ENCODE measurements at places on chromosomes 11 and 22.

- DNase-seq: no peak
Observed at GRCh38 chr11:126186708-126187529, 24.5 kb downstream of the RPUSD4 start.

- no peak for DNase-seq
Observed at GRCh38 chr11:68016161-68016903, 6.2 kb downstream of the ALDH3B1 start.

DNA sequence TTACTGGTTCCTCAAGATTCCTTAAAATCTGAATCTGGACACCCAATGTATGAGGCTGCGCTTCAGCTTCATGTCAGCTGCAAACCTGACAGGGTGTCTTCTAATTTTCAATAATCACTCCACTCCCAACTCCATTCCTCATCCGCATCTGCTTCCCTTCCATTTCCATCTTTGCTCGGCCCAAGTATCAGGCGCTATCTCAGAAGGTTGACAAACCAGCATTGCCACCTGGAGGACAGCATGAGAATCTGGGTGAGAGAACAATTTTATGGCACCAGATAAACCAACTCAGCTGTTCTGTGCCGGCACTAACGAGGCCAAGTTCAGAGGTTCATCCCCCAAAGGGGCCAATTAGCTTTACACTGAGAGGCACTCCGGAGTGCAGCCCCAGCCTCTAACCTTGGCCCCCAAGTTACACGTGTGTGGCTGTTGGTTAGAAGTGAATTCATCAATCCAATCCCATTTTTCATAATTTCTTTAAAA lies 79.1 kb upstream of the LMO2 start:
- DNase-seq: no peak

GRCh38 chr11:118194835-118195627 lies 18.6 kb upstream of the SCN2B start:
- DNase-seq: no peak

DNA sequence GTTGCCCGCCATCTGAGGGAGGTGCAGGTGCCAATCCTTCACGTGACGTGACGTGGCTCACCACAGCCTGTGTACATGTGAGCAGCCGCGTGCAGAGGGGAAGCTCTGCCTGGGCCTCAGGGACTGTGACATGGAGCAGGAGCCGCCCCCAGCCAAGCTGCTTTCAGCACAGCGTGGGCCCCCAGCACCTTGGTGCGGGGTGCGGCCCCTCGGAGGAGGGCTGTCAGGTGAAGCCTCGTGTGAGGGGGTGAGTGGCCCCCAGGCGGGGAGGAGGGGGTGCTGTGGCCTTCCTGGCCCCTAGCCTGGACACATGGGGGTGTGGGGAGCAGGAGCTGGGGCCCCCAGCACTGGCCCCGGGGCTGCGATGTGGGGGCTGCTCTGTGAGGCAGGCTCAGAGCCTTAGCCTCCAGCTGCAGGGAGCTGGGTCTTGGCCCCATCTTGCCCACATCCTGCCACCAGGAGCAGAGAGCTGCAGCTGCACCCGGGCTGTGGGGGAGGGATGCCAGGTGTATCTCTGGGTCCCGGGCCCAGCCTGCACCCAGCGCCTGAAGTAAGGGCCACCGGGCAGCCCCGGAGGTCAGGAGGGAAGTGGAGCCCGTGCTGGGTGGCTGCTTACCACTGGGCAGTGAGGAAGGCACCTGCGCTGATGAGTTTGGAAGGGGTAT lies at the start of gene ADORA2A:
TSS of gene ADORA2A (plus strand) at position 100 of the 665 bp plus-strand sequence. CDS start 5,806 bp downstream, outside the sequence.
- DNase-seq: peak; percentile 80

- no peak for DNase-seq
Observed at GRCh38 chr11:113974741-113975470, at the start of gene HTR3A. Gene HTR3A, plus strand, starts transcription at chr11:113975108. Its CDS starts 218 bp downstream, at chr11:113975326.

DNA sequence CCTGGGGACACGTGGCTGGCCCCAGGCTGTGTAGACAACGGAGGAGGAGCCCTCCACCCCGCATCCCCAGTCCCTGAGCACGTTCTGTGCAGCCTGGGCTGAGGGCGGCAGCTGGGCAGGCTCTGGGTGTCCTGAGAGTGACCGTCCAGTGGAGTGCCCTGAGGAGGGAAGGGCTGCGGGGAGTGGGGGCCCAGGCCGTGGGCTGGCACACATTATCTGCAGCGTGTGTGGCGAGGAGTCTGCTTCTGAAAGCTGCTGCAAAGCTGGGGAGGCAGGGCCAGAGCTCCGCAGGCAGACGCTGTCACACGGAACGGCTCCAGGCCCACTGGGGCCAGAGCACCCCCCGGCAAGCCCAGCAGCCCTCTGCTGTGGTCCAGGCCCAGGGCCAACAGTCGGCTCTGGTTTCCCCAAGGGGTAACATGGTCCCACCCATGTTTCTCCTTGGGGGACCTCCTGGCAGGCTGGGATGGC lies 835 bp upstream of the ANO9 start:
- DNase-seq: no peak

DNA sequence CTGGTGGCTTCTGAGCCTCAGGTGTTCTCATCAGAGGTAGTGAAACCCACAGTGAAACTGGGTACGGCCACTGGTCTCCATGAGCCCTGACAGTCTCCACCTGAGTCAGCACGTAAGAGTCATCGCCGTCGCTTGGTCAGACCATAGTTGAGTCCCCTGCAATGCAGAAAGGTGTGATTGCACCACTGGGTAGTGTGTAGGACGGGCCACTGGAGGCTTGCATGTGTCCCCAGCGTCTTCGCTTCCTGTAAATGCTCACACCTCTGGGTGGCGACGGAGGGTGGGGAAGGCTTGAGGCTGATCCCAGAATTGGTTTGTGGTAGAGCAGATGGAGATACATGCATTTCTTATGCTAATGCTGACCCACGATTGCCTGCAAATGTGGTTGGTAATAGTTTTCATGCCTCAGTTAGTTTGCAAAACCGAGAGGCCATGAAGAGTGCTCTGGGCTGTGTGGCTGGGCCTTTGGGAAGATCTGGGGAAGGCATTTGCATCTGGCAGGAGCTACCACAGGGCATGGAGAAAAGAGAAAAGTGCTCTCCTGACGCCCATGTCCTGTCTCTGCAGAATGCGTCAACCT lies 26.5 kb downstream of the CTTN start:
- no peak for DNase-seq

- DNase-seq: no peak
Observed at GRCh38 chr11:95886462-95886861, 37.4 kb downstream of the MTMR2 start.

- DNase-seq: no peak
Observed at GRCh38 chr11:2551131-2551530, 106.3 kb downstream of the KCNQ1 start.

GRCh38 chr11:60303661-60304060 lies 23.2 kb downstream of the MS4A4A start:
- no peak for DNase-seq

- DNase-seq: peak; percentile 74
Observed at GRCh38 chr11:64204464-64204989, 2.0 kb upstream of the FERMT3 start.

DNA sequence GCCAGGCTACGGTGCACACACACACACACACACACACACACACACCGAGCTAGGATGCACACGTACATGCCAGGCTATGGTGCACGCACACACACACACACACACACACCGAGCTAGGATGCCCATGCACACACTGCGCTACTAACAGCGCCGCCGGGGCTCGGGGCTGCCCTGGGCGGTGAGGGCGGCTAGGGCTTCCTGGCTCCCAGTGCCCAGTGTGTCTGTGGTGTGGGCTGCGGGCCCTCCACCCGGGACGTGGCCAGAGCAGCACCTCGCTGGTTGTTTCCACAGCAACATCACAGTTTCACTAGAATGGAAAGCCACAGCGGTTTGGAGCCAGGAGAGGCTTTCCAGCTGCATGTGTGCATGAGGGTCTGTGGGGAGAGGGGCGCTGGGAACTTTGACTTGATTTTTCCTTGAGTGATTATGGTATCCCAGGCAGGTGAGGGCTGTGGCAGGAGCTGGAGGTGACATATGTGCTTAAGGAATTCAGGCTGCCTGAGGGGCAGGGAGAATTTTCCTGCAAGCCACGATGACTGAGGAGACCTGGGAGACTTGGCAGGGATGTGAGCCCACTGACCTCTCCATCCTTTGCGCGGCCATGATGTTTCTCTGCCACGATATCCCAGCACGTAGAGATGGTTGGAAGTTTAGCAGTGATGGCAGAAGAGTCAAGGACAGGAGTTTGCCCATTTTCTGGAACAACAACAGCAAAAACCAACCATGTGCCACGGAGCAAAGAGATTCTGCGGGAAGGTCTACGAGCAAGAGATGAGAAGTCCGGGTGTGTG lies 195.9 kb downstream of the SNX19 start:
- DNase-seq: no peak

DNA sequence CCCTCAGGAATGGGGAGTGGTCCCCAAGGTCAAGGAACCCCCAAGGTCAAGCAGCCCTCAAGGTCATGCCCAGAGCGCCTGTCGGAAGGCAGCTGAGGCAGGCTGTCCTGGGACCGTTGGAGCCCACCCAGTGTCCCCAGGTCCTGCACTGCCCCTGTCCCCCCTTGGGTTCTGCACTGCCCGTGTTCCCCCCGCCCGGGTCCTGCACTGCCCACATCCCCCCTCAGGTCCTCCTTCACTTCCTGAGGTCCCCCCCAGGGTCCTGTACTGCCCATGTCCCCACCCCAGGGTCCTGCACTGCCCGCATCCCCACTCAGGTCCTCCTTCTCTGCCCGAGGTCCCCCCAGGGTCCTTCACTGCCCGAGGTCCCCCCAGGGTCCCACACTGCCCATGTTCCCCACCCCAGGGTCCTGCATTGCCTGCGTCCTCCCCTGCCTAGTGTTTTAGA lies 1073.0 kb downstream of the BRD1 start:
- no peak for DNase-seq
